Psoas muscle (tissue), 8 donors: ENCODE measurements at places on chromosomes 5 and 9. TPM values are rescaled to one million over a fixed set of nuclear protein-coding genes. Genes with fewer than 3 reads are reported as not detected.

DNA sequence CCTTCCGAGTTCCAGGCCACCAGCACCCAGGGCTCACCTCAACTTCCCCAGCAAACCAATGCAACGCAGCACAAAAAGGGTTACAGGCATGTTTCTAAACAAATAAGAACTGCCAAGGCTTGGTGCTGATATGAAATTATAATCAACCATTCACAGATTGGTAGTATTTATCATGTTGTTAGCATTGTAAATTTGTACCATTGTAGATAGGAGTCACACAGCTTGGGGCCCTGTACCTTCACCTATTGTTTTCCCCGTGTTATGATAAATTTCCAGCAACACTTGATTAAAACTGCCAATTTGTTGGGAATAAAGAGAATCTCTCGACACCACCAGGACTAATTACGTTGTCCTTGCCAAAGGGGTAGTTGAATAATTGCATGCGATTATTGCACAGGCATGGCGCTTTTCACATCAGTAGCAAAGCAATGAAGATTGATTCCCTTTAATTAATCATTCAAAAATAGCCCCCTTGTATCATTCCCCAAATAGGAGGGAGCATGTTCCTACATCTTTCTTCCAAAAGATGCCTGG, 454.1 kb downstream of the ZNF608 start:
- DNase-seq = no peak

DNA sequence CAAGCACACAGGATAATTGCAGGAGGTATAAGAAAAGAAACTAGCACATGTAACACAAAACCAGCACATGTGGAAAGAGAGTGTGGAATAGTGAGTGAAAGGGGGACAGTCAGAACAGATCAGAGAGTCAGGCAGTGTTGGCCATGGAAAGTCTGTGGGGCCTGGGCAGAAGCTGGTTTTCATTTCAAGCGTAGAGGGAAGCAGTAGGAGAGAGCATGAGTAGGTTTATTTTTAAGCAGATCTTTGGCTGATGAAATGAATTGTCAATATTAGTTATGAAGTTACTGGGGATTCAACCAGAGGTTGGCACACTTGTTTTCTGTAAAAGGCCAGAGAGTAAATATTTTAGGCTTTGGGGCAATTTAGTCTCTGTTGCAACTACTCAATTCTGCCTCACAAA, 283.1 kb downstream of the SMARCA2 start:
- DNase-seq = no peak

- DNase-seq = no peak
These were observed 40.3 kb downstream of the GLDC start for GRCh38 chr9:6605202-6605601.

- DNase-seq = no peak
These were observed 221.5 kb upstream of the HAPLN1 start for GRCh38 chr5:83942155-83942554.

MSX2 gene
- 1.2 TPM for polyA plus RNA-seq
